Immature natural killer cell (primary cell): ENCODE measurements at places on chromosomes 4 and X.
A peak's percentile ranks its signal among the peaks of the same experiment; 100 is the strongest.

- H3K27ac ChIP-seq = peak overlapping the region; percentile 72
- peaks cover 83% of the 10 kb centered on the region for H3K4me1 ChIP-seq
- H3K36me3 ChIP-seq = no peaks in the 10 kb centered on the region
- DNase-seq = no peak
- no peak overlapping the region for H3K4me3 ChIP-seq
Measured at GRCh38 chrX:19882066-19882775, 5.2 kb downstream of the SH3KBP1 start.

DNA sequence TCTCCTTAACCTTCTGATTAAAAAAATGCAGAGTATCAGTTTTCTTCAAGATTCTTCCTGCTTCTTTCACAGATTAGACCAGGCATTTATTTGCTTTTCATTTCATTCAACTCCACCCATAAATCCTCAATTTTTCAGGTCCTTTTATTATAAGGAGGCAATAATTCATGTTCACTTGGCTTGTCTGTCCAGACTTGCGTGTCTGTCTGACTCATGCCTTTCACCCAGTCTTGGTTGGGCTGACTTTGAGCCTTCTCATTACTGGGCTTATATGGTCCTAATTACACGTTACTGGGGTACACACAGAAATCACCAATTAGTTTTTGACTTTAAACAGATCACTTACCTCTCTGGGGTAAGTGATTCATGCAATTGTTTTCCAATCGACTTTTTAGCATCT, 48.8 kb upstream of the GALNT7 start:
- DNase-seq = no peak
- H3K4me3 ChIP-seq = no peak overlapping the region
- no peaks in the 10 kb centered on the region for H3K4me1 ChIP-seq
- H3K27me3 ChIP-seq = peaks cover 8% of the 10 kb centered on the region

GRCh38 chr4:160563552-160564282, 1460.8 kb downstream of the RAPGEF2 start:
- no peak overlapping the region for H3K4me3 ChIP-seq
- H3K36me3 ChIP-seq = no peaks in the 10 kb centered on the region
- no peaks in the 10 kb centered on the region for H3K27me3 ChIP-seq
- no peaks in the 10 kb centered on the region for H3K4me1 ChIP-seq

- peak; percentile 37 for DNase-seq
- no peak overlapping the region for H3K27ac ChIP-seq
- H3K4me3 ChIP-seq = no peak overlapping the region
- H3K4me1 ChIP-seq = peaks cover 6% of the 10 kb centered on the region
- H3K27me3 ChIP-seq = no peaks in the 10 kb centered on the region
Measured at GRCh38 chr4:52983563-52984303, 121.6 kb downstream of the RASL11B start.

- H3K36me3 ChIP-seq = no peaks in the 10 kb centered on the region
- H3K4me3 ChIP-seq = no peak overlapping the region
- H3K27me3 ChIP-seq = peaks cover 4% of the 10 kb centered on the region
- no peak for DNase-seq
Measured at GRCh38 chrX:17160975-17161374, 214.0 kb upstream of the NHS start.

GRCh38 chr4:77849278-77849965, 13.2 kb upstream of the MRPL1 start:
- peak overlapping the region; percentile 55 for H3K4me3 ChIP-seq
- DNase-seq = peak; percentile 71
- H3K27ac ChIP-seq = peak overlapping the region; percentile 88
- peaks cover 61% of the 10 kb centered on the region for H3K4me1 ChIP-seq
- H3K36me3 ChIP-seq = no peaks in the 10 kb centered on the region
- H3K27me3 ChIP-seq = peaks cover 5% of the 10 kb centered on the region

DNA sequence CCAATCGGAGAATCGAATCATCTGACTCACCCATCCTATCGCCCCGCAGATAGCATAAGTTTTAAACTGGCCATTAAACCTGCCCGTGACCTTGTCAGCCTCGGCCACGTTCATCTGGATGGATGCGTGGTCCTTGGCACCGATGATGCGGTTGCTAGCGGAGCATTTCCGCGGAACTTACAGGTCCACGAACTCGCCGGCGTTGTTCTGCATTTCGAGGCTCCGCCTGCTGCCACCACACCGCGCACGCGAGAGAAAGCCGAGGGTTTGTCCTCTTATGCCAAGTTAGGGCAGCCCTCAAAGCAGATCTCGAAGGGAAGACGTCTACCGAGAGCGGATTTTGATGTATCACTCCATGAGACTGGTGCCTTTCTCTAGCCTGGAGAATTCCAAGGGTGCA, 30.1 kb upstream of the TAPT1 start:
- no peak for DNase-seq
- peaks cover 33% of the 10 kb centered on the region for H3K36me3 ChIP-seq
- H3K4me1 ChIP-seq = no peaks in the 10 kb centered on the region
- H3K27me3 ChIP-seq = no peaks in the 10 kb centered on the region

DNA sequence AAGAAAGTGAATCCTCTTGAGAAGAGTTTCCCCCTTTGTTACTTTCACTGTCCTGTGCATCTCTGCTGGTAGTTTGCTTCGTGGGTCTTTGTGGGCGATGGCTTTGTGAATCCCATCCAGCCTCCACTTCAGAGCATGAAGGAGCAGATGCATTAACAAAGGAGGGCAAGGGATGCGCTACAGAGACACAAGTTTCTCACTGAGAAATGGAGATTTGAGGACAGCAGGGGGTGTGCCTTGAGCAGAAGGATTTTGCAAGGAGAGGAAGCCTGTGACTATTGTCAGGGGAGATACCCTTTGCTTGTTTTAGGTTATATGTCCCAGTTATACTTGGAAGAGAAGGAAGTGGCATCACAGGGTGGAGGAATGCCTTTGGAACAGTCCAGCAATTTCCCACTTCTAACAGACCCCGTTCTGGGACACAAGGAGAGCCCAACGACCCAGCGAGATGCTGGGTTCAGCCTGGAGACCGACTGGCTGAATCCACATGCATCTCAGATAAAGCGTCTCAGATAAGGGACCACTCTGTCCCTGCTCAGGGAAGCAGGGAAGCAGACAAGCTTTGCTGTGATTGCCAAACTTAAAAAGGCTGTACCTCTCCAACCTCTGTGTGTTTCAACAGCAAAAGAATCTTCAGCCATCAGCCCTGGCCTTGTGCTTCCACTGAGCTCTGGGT, 314.6 kb upstream of the GATB start:
- DNase-seq = no peak
- no peak overlapping the region for H3K4me3 ChIP-seq
- H3K4me1 ChIP-seq = peaks cover 11% of the 10 kb centered on the region
- H3K27ac ChIP-seq = no peak overlapping the region
- H3K36me3 ChIP-seq = no peaks in the 10 kb centered on the region

DNA sequence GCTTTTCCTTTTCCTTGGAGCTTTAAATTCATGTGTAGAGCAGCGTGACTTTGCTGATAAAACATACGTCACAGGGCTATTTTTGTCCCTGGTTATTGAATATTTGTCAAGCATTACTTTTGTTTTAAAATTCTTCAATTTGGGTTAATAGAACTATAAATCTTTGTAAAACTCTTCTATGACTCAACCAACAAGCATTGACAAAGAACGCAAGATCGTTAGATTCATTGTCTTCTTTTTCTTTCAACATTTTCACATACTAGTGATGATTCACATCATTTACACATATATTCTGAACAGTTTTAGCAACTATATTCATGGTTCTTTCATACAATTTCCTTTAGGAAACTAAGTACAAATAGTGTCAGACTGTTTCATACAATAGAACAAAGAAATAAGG, 72.0 kb upstream of the GPM6A start:
- H3K36me3 ChIP-seq = no peaks in the 10 kb centered on the region
- H3K27ac ChIP-seq = no peak overlapping the region
- no peak for DNase-seq
